Esophagus squamous epithelium (tissue), 5 donors: ENCODE measurements at places on chromosomes 6 and 20.

GRCh38 chr6:56297022-56297989, 49.9 kb upstream of the COL21A1 start:
- no peak for DNase-seq

DNA sequence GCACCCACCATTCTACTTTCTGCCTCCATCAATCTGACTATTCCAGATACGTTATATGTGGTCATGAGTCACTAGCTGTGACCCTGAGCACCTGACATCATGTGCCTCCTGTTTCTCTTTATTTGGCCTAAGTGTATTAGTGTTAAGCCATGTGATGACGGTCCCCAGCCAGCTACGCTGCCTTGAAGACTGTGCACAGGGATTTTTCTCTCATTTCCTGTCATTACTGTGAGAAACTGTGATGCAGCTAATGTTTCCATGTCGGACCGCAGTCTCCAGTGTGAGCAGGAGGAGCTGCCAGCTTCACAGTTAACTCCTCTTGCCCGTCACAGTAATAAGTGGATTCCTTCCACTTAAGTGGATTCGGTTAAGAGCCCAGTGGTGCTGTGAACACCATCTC, 9.9 kb upstream of the SPATS1 start:
- DNase-seq: no peak

GRCh38 chr6:141963543-141964295, 169.0 kb upstream of the GJE1 start:
- DNase-seq: no peak

GRCh38 chr20:48697845-48698491, 129.8 kb downstream of the PREX1 start:
- no peak for DNase-seq

- DNase-seq: no peak
These were observed 381 bp upstream of the BICRAL start for GRCh38 chr6:42781546-42781795.

- no peak for DNase-seq
These were observed 69.8 kb downstream of the DZANK1 start for GRCh38 chr20:18397030-18397429.

- DNase-seq: no peak
These were observed 69.3 kb downstream of the KIF13A start for GRCh38 chr6:17917837-17918763.
